Foreskin melanocyte (primary cell): ENCODE measurements at places on chromosomes 3 and 15.

DNA sequence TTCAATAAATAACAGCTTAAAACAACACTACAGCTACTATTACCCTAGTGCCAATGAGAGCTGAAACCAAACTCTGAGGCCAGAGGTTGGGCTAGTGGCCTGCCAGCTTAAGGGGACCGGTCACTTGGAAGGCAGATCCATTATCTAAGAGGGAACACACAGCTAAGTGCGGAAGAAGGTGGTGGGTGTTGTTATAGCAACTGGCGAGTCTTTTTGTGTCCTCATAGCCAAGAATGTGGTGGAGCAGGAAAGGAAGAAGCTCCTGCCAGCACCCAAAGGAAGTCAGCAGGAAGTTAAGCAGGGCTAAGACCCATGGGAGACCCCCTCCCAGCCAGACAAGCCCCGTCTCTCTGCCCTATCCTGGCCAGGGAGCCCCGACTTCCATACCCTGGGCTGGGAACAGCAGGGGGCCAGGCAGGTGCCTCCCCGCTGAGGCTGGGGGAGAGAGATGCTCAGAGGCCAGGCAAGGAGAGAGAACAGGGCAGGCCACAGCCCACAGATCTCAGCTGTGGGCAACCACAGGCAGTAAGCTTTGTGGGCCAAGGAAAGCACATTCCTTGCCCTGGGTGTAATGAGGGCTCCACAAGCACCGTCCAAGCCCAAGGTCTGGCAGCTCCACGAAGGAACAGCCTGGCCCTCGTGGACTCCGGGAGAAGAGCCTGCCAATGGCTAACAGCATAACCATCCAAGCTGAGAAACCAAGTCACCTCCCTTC lies 34.0 kb upstream of the HRH1 start:
- DNase-seq: no peak

DNA sequence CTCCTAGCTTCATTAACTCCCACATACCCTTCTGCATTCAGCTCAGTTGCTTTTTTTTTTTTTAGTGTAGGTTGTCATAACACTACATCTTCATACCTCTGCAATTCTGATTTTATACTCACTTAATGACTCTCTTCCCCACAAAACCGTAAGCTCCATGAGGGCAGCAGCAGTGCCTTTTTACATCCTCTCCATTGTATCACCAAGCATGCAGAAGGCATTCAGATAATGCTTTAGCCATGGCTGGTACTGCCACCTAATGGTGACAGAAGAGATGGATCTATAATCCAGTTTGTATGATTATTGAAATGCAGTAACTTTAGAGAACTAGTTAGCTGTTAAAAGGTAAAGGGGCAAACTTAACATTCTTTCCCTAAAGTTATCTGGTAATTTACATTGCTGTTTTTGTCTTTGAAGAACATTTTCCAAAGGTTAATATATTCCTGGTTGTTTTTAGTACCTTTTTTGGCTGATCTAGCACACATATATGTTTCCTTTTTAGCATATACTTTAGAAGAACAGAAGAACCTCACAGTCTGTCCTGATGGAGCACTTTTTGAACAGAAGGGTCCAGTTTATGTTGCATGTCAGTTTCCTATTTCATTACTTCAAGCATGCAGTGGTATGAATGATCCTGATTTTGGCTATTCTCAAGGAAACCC lies 36.8 kb downstream of the ATP1B3 start:
- DNase-seq: peak; percentile 65

- DNase-seq: no peak
These were observed 447.4 kb downstream of the GABRB3 start for GRCh38 chr15:26325495-26325894.

- no peak for DNase-seq
These were observed 11.5 kb downstream of the CPNE9 start for GRCh38 chr3:9715136-9715535.

GRCh38 chr3:136838641-136839555 lies 20.0 kb downstream of the SLC35G2 start:
- no peak for DNase-seq

DNA sequence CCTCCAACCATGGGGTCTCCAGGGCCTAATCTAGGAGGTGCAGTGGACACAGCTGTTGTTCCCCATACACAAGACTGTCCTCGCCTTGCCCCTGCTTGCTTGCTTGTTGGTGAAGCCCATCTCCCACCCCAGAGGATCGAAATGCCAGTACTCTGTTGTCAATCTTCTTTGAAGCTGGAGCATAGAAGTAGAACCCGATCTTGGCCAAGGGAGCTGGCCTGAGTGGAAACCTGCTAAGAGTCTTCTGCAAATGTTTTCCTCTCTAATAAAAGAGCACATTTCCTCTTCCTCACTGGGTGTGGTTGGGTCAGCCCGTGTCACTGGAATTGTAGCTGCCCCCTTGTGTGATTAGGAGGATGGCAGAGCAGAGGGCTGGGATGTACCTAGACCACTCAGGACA lies 85.4 kb downstream of the HES1 start:
- DNase-seq: no peak

DNA sequence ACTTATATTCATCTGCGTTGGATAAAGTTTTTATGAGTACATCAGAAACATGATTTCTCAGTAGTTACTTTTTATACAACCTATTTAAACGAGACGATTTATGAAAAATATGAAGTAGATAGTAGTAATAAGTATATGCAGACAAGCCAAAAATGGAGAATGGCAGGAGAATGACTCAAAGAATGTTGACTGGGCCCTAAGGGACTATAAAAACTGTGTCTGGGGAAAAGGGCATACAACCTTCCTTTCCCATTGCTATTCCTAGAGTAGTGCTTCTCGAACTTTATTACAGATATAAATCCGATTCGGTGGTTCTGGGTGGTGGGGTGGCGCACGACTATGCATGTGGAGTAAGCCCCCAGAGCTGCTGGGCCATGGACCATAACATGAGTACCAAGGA lies 558.5 kb downstream of the FOXP1 start:
- no peak for DNase-seq

GRCh38 chr15:68704496-68705021 lies 116.1 kb downstream of the ANP32A start:
- no peak for DNase-seq

DNA sequence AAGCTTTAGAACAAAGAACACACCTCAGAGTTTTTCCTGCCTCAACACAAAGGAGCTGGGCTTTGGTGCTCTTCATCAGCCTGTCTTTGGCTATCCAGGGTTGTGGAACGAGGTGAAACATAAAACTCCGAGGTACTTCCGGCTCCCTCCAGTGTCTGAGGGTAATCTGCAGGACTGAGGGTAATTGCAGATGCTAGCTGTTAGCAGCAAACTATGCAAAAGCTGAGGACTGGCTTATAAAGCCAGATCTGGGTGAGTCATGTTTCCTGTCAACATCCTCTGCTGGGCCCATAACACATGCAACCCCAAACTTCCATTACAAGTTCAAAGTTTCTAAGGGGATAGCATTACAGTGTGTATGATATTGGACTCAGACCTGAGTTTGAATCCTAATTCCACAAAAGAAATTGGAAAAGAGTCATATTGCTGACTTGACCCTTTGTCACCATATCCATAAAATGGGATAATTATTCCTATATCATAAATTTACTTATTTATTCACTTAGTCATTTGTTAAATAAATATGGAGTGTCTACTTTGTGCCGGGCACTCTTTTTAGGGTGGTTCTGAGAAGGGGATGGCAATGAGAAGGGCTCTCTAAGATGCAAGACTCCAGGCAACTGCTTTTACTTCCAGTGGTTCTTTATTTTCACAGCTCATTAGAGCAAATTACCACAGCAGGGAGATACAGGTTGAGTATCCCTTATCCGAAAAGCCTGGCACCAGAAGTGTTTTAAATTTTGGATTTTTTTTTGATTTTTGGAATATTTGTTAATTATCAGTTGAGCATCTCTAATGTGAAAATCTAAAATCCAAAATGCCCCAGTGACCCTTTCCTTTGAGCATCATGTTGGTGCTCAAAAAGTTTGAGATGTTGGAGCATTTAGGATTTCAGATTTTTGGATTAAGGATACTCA lies 9.5 kb upstream of the TRIM69 start:
- DNase-seq: peak; percentile 84

DNA sequence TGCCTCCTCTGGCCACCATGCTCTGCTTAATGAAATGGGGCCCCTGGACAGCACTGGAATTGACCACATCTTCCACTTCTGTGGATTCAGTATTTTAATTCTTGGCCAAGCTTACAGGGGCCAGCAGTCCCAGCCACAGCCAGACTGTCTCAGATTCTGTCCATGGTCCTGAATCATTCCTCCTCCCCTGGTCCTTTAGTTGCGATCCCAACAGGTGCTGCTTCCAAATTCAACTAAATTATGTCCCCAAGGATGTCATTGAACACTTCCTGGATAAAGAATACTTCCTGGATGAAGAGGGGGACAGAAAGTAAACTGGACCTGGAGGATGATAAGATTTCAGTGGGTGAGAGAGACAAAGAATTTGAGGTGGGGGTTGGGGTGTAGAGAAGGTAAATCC lies 111.1 kb upstream of the FOXB1 start:
- no peak for DNase-seq

GRCh38 chr15:99732124-99732750 lies 1.0 kb downstream of the LYSMD4 start:
- no peak for DNase-seq

- DNase-seq: no peak
These were observed 12.9 kb downstream of the LOXL1 start for GRCh38 chr15:73939138-73939537.

- DNase-seq: no peak
These were observed 265.2 kb downstream of the SUCLG2 start for GRCh38 chr3:67389176-67389575.

DNA sequence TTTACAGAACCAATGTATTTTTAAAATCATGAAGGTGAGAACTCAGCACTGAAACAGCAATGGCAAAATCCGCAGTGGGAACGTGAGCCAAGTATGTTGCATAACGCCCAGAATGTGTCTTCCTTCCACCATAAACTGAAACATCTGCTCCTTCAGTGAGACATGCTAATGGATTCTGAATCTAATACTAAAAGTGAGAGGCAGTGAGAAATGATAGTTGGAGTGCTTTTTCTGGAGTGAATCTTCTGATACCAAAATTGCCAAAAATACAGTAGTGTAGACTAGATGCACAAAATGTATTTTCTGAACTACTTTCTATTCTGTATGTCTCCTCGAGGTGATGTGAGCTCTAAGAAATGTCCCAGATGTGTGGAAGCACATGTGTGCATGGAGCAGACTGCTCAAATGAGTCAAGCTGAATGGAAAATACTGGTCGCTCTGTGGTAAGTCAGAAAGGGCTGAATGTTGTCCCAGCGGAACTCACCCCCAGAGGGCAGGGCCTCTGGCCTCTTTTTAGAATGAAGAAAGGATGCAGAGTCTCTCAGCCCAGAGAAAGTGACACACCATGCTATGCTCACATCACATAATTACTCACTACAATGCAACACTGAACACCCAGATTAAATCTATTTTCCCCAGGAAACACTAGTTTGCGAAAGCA lies 73.0 kb downstream of the ATP10A start:
- DNase-seq: peak; percentile 24

GRCh38 chr15:79041601-79042168 lies 48.9 kb downstream of the RASGRF1 start:
- DNase-seq: no peak

GRCh38 chr3:161821591-161821990 lies 325.0 kb downstream of the OTOL1 start:
- DNase-seq: no peak

DNA sequence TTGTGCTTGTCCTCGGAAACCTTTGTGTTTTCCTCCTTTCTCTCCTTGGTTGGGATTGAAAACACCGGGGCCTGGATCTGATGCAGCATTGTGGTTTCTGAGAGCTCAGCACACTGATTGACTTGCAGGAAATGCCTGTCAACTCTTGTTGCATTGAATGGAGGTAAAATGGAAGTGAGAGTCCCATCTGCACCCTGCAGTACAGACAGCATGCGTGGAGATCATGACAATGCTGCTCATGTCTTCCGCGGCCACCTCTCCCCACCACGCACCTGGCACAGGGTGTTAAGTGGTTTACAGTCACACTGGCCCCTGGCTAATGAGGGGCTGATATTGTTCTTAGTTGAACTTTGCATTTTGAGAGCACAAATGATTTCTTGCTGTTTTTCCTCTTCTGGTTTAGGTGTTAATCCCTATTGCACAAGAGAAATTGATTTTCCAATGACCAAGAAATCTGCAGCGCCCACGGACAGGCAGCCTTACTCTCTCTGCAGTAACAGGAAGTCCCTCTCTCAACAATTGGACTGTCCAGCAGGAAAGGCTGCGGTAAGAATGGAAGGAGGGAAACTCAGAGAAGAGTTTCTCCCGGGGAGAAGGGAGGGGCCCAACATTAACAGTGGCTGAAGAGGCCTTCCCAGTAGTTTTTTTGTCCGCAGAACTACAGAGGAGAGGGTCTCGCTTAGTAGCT lies 58.5 kb downstream of the STARD5 start:
- no peak for DNase-seq

- DNase-seq: no peak
These were observed 38.0 kb downstream of the ANP32A start for GRCh38 chr15:68782589-68783161.

DNA sequence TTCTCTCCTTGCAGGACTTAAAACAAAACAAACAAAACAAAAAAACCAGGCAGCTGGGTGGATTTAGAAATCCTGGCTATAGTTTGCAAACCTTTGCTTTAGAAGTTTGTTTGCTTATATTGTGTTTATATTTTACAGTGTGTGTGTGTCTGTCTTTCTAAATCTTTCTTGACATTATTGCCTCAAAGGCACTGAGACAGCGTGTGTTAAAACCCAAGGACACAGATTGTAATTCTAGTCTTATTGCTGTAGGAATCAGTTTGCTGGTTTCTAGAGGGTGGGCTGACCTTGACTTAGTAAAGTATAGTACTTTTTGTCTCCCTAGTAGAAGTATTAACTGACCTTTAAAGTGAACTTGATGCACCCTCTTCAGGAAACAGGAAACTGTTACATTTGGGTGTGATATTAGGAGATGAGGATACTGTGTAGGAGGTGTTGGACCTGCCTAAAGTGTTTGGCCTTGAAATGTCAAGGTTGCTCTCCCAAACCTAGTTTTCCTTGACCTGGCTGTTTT lies 71.0 kb downstream of the TCF12 start:
- DNase-seq: peak; percentile 6

DNA sequence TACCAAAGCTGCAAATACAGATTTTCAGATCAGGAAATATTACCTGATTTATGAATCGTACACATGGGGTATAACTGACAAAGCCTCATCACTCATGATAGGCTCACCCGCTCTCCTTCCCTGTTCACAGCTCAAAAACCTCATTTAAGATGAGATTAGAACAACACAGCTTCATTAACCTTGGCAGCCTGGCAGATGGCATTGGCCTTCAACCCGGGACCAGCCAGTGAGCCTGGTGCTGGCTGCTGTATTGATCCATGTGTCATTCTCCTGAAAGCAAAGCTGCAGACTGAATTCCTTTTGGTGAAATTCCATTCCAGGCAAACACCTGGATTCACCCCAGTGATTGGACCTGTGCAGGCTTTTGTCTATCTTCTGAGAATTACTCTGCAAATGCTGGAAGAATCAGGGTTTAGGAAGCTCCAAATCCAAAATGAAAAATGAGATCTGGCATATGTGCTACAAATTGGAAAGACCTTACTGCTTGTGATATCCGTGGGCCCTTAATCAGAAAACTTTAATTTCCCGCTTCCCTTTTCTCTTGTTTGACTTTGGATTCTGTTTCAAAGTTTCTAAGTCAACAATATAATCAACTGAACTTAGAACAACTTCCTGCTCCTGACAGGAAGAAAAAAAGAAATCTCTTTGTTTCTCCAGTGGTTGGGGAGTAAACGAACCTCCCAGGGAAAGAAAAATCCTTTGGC lies 189.1 kb upstream of the KBTBD8 start:
- no peak for DNase-seq
